Left ventricle myocardium inferior (tissue), 1 donor: ENCODE measurements at places on chromosomes 2 and 18. TPM values are rescaled to one million over a fixed set of nuclear protein-coding genes. Genes with fewer than 3 reads are reported as not detected.
A peak's percentile ranks its signal among the peaks of the same experiment; 100 is the strongest.

DNA sequence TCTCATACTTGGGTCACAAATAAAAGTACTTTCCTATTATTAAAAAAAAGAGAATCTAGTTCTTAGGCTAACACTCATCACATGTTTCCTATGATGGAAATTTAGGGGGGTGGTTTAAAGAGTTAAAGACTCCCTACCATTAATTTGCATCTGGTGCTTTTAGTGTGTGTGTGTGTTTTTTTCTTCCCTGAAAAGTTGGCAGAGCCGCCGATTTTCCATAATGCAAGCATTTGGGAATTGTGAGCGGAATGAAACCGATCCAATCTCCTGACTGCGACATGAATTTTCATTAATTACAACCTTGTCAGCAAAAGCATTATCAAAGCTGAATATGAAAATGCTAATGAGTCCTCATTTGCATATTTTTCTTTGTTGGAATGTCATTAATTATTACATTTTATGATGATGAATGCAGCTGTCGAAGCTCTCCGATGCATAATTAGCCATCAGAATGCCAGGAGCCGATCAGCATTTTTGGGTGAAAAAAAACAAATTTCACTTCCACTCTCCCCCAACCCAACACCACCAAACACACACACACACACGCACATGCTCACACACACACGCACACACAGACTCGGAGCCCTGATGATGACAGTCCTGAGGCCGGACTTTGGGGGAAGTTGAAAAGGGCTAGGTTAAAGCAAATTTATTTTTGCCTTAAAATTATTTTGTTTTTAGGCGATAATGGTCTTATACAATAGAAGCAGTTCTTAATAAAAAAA, 165.4 kb downstream of the TCF4 start:
- peak overlapping the region; percentile 61 for H3K4me3 ChIP-seq
- H3K4me1 ChIP-seq = peaks cover 38% of the 10 kb centered on the region
- peak; percentile 32 for DNase-seq
- no peaks in the 10 kb centered on the region for H3K36me3 ChIP-seq
- no peaks in the 10 kb centered on the region for H3K27me3 ChIP-seq

- DNase-seq = no peak
- peak overlapping the region; percentile 86 for H3K27ac ChIP-seq
- no peaks in the 10 kb centered on the region for H3K36me3 ChIP-seq
- peaks cover 58% of the 10 kb centered on the region for H3K4me1 ChIP-seq
- H3K4me3 ChIP-seq = no peak overlapping the region
Measured at GRCh38 chr2:130385709-130386108, 29.9 kb downstream of the PTPN18 start.

GRCh38 chr2:240642806-240643092, 17.5 kb downstream of the GPR35 start:
- no peaks in the 10 kb centered on the region for H3K36me3 ChIP-seq
- no peaks in the 10 kb centered on the region for H3K4me1 ChIP-seq
- no peak overlapping the region for H3K27ac ChIP-seq
- peaks cover 61% of the 10 kb centered on the region for H3K27me3 ChIP-seq
- DNase-seq = no peak

- no peak overlapping the region for H3K4me3 ChIP-seq
- DNase-seq = no peak
- no peaks in the 10 kb centered on the region for H3K4me1 ChIP-seq
- no peaks in the 10 kb centered on the region for H3K27me3 ChIP-seq
Measured at GRCh38 chr2:175769200-175769599, 232.9 kb downstream of the LNPK start.

DNA sequence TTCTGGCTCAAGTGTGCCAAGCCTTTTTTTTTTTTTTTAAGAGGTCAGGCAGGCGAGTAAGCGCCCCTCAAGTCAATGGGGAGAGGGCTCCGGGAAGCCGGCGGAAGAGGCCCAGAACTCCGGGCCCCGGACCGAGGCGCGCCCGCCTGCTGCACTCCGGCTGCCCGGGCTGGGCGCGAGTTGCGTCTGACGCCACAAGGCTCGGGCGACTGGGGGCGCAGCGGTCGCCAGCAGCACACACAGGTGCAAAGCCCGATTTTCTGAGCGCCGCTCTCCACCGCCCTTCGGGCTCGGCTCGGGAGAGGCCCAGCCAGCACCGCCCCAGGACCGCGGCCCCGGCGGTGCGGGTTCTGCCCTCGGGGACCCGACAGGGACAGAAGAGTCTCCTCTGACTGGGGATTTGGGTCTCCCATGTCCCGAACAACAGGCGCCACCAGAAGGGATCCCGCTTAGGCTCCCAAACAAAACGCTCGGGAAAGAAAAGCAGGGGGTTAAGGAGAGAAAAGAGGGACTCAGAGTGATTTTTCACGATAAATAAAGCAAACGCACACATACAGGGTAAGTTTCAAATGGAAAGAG, 787 bp downstream of the ERBB4 start:
- H3K27ac ChIP-seq = peak overlapping the region; percentile 76
- peaks cover 55% of the 10 kb centered on the region for H3K27me3 ChIP-seq
- peak overlapping the region; percentile 77 for H3K4me3 ChIP-seq
- H3K4me1 ChIP-seq = peaks cover 57% of the 10 kb centered on the region
- peak; percentile 30 for DNase-seq

DNA sequence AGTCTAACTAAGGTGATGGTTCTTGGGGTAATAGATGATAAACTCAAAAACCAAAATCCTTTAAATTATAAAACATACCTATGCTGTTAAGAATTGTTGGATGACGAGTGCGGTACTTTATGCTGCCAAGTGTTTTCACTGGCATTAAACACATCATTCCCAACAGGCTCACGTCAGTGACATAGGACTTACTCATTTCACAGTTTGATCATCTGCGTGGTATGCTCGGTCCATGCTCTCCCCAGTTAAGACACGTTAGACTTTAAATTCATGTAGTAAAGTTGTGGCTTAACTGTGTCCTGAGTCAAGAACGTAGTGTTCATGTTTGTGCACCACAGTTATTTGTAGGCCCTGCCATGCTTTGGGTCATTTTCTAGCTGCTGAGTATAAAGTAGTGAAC, 125.6 kb upstream of the MYT1L start:
- H3K4me1 ChIP-seq = no peaks in the 10 kb centered on the region
- H3K27me3 ChIP-seq = peaks cover 19% of the 10 kb centered on the region
- H3K36me3 ChIP-seq = no peaks in the 10 kb centered on the region
- H3K27ac ChIP-seq = no peak overlapping the region

GRCh38 chr2:149719695-149720094, 132.1 kb upstream of the MMADHC start:
- no peaks in the 10 kb centered on the region for H3K36me3 ChIP-seq
- H3K4me1 ChIP-seq = no peaks in the 10 kb centered on the region
- no peak overlapping the region for H3K4me3 ChIP-seq
- no peak for DNase-seq
- no peak overlapping the region for H3K27ac ChIP-seq
- no peaks in the 10 kb centered on the region for H3K27me3 ChIP-seq

DNA sequence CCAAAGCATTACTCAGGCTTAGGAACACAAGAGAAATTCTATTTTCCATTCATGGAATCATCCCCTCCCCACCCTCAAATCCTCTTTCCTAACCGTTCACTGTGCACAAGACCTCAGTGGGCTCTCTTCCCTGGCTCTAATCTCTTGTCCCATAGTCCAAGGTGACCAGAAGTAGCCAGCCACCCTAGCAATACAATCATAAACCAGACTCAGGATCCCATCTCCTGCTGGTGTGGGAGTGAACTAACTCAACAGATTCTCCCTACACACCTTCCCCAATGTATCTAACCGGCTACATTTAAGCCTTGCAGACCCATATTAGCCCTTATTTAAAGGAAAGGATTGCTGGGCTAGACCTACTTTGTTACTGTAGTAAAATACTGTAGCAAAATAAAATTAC, 45.5 kb downstream of the HNRNPLL start:
- no peak for DNase-seq
- no peak overlapping the region for H3K4me3 ChIP-seq
- H3K27ac ChIP-seq = no peak overlapping the region
- H3K27me3 ChIP-seq = no peaks in the 10 kb centered on the region

DNA sequence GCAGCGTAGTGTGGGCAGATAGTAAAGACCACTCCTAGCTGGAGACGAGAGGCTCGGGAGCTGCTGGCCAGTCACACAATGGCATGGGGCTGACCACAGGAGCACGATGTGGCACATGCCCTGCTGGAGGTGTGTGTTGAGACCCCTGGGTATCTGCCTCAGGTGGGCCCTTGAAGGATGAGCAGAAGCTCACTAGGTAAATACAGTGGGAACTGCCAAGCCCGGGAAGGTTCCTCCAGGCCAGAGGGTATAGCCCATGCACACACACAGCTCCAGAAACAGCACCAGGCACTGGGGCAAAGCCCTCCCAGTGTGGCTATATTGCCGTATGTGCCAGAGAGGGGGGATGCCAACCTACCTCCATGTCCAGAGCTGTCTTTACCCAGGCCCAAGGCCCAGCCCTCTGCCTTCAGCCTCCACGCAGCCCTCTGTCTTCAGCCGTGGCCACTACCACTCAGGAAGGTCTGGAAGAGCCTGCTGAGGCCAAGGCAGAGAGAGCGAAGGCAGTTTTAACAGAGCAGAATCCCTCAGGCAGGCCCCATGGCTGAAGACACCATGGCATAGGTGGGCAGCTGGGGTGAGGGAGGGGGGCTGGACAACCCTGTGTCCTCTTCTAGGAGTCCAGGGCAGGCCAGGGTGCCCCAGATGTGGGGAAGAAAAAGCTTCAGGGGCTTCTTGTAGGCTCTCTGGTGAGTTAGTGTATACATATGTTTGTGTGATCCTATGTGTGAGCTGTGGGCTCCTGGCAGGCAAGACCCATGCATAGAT, 7.0 kb upstream of the ARID5A start:
- H3K4me1 ChIP-seq = peaks cover 78% of the 10 kb centered on the region
- no peaks in the 10 kb centered on the region for H3K27me3 ChIP-seq
- no peak for DNase-seq
- peak overlapping the region; percentile 83 for H3K27ac ChIP-seq

Gene PPIG
- total RNA-seq = 38.0 TPM

Gene GRHL1
- 0.69 TPM for total RNA-seq

DNA sequence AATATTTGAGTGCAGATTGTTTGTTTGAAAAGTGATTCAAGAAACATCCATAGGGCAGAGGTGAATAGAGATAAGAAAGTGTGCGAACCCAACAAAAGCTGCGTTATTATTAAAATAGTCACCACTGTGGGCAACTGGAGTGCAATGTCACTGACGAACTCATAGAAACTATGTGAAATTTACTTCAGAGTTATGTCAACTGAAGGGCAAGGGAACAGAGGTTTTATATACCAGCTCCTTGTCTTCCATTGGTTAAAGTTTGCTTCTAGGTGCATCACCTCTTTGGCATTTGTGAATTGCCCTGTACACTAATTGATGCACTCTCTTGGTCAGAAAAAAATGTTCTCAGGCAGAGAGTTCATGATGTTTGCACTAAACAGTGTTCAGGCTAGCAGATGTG, 110.5 kb upstream of the NYAP2 start:
- no peak overlapping the region for H3K4me3 ChIP-seq
- no peak for DNase-seq
- H3K4me1 ChIP-seq = no peaks in the 10 kb centered on the region

GRCh38 chr2:85319796-85320195, 8.0 kb downstream of the TGOLN2 start:
- no peaks in the 10 kb centered on the region for H3K27me3 ChIP-seq
- H3K36me3 ChIP-seq = peaks cover 90% of the 10 kb centered on the region
- H3K4me3 ChIP-seq = no peak overlapping the region

DNA sequence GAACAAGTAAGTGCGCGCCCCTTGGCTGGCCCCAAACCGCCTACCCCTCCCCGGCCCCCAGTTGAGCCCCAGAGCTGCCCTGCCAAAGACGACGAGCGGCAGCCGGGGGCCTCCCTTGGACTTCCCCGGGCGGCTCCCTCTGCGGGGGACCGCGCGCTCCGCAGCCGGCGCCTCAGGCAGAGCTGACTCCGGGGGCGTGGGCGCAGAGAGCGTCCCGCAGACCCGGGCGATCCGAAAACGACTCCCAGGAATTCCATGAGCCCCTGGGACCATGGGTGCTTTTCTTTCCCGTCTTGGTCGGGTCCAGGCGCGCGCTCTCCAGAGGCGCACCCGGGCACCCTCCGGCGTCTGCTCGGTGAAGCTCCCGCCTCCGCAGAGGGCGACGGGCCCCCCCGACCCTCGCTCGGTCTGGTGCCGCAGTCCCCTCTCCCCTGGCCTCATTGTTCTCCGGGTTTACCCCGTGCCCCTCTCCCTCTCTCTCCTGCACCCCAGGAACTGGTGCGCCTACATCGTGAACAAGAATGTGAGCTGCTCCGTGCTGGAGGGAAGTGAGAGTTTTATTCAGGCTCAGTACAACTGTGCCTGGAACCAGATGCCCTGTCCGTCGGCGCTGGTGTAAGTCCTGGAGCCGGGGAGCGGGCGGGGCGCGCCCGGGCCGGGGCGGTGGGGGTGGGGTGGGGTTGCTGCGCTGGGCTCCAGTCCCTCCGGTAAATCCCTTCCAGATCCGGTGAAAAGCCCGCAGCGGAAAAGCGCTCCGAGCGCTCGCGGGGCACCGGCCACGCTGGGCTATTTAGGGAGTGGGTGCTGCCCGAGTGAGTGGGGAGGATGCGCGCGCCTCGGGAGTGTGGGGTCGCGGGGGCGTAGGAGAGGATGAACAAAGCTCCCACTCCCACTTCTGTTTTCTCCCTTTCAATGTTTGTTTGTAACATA, 776 bp downstream of the EMILIN2 start:
- DNase-seq = peak; percentile 42
- H3K4me3 ChIP-seq = peak overlapping the region; percentile 75
- peak overlapping the region; percentile 80 for H3K27ac ChIP-seq
- H3K27me3 ChIP-seq = peaks cover 70% of the 10 kb centered on the region
- H3K4me1 ChIP-seq = peaks cover 26% of the 10 kb centered on the region
- H3K36me3 ChIP-seq = no peaks in the 10 kb centered on the region
